Right ventricle myocardium superior (tissue), 1 donor: ENCODE measurements at places on chromosomes 4 and X. TPM values are rescaled to one million over a fixed set of nuclear protein-coding genes. Genes with fewer than 3 reads are reported as not detected.

- DNase-seq = no peak
Observed at GRCh38 chrX:23575281-23575680, 92.0 kb upstream of the PRDX4 start.

Gene AMTN
- not detected for total RNA-seq

GRCh38 chrX:132776486-132777210, 181.8 kb downstream of the HS6ST2 start:
- DNase-seq = no peak

Gene PRKG2
- 0.05 TPM for total RNA-seq

Gene LETM1
- 41.8 TPM for total RNA-seq

Gene MGAT4D
- not detected for total RNA-seq

DNA sequence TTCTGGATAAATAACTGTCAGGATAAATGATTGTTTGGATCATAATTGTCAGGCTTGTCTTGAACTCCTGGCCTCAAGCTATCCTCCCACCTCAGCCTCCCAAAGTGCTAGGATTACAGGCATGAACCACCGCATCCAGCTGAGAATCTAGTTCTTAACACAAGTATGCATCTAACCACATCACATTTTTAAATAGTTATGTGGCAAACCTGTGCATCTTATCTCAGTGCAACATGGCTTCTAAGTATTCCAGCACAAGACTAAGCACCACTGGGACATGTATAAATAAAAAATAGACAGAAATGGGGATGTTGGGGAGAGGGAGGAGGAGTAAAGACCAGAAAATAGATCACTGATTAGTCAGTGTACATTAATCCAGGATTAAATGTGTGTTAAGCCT, 74.7 kb upstream of the TBL1X start:
- no peak for DNase-seq

DNA sequence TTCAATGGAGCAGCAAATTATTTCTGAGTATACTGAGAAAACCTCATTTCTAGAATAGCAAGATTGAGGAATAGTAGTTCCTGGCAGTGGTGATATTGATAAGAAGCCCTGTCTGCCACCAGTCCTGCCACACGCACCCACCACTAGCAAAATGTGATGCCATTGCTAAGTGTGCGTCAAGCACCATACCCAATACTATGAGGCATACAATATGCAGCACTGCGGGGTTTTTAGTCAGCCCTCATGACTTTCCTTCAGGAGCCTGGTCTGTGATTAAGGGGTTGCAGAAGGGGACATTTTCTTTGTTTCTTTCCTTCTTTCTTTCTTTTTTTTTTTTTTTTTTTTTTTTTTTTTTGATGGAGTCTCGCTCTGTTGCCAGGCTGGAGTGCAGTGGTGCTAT, 128.7 kb upstream of the USP38 start:
- no peak for DNase-seq

DNA sequence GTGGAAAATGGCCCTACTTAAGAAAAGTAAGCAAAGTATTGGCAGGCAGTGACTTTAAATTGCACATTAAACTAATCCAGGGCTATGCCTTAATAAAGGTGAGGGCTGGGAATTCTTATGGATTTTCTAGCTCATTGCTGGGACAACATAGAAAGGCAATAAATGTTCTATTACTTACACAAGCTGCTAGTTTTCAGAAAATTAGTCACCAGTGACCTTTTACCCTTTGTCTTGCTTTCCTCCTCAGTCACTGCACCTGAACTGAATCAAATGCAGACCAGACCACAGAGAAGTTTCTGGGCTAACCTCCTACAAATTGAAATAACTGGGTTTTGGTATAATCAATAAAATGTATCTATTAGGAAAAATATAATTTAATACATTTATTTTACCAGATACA, 694.4 kb upstream of the FAM241A start:
- no peak for DNase-seq

Gene MTCP1
- 59.2 TPM for total RNA-seq

DNA sequence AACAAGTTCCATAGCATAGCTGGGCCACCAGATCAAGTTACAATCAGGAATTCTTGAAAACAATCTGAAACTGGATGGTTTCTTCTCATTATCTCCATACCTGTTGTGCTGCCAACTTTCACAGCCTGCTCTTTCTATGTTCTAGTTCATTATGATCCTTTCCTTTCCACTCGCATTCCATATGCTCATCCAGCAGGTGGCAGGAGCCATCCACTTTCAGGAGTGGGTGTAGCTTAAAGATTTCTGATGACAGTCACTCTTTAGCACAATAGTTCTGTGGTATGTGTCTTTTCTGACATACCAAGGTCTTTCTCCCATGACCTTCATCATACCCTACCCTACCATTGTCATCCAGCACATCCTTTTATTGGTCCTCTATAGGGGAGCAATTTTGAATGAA, 46.4 kb downstream of the PAGE2 start:
- peak; percentile 42 for DNase-seq

Gene VCX
- not detected for total RNA-seq
